ENCODE measurements at places on chromosomes 4 and X.
A peak's percentile ranks its signal among the peaks of the same experiment; 100 is the strongest.

DNA sequence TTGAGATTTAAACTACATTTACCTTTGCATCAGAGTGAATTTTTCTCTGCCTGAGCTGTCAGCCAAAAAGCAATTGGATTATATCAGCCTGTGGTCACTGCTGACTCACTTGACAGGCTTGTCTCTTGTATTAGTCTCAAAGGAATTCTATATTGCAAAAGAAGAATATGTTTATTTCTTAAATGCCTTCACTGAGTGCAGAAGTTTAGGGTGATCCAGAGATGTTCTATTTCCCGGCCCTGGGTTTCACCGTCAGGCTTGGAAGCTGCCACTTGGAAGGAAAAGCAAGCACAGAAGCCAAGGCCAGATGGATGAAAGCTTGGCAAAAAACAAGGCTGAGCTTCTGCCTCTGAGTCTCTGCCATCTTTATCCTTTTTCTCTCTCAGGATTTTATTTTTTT, 80.9 kb downstream of the FAM114A1 start:
- peak; percentile 64 for DNase-seq

DNA sequence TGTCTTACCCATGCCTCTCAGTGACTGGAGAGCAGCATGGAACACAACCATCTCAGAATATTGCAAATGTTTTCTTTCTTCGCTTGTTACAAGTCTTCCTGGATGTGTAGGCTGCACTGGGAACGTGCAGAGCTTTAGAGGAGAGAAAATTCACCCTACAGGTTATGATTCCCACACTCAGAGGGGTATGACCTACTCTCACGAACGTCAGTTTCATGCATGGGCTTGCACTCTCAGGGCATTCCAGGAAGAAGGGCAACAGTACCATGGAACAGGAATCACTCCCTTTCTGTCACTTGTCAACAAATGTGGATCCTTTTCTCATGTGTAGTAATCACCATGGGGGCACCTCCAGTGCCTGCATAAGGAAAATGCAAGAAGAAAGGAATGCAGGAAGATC, 75.8 kb downstream of the NBDY start:
- DNase-seq = no peak

GRCh38 chr4:2767705-2768074, 11.6 kb upstream of the TNIP2 start:
- no peak for DNase-seq

- DNase-seq = no peak
These were observed 67.9 kb downstream of the NHS start for GRCh38 chrX:17442898-17443297.

DNA sequence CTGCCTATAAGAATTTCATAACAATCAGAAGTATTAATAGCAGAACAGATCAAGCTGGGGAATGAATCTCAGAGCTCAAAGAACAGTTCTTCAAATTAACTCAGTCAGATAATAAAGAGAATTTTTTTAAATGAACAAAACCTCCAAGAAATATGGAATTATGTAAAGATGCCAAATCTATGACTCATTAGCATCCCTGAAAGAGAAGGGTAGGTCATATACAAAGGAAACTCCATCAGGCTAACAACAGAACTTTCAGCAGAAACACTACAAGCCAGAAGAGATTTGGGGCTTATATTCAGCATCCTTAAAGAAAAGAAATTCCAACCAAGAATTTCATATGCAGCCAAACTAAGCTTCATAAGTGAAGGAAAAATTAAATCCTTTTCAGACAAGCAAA, 28.6 kb downstream of the CBR4 start:
- DNase-seq = no peak

- DNase-seq = no peak
These were observed 7.0 kb downstream of the MTM1 start for GRCh38 chrX:150575419-150575814.

DNA sequence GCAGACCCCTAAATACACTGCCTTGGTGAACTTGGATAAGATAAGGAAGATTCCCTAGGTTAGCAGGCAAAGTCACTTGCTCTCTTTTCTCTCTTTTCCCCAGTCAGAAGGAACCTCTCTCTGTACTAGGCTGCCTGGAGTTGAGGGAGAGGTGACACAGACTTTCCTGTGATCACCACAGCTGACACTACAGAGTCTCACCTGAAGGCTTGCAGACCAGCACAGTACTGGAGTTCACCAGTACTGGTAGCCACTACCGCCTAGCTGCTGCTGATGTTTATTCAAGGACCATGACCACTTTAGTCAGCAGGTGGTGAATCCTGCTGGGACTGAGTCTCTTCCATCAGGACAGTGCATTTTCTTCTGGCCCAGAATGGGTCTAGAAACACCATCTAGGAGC, 63.3 kb downstream of the PTPN13 start:
- DNase-seq = no peak

- DNase-seq = no peak
These were observed 163.3 kb upstream of the SLC7A11 start for GRCh38 chr4:138405466-138405891.

GRCh38 chr4:40840985-40841571, 91.3 kb downstream of the NSUN7 start:
- DNase-seq = peak; percentile 36

DNA sequence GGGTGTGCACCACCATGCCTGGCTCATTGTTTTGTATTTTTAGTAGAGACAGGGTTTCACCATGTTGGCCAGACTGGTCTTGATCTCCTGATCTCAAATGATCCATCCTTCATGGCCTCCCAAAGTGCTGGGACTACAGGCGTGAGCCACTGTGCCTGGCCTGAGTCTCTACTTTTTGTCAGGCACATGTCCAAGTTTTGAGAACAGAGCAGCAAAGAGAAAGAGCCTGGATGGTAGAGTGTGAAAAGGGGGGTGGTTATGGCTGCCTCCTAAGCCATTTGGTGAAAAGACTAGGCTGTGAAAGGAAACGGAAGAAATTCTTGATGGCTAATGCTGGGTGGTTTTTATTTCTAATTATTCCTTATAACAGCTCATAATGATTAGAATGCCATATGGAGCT, 63.4 kb downstream of the GAB1 start:
- DNase-seq = no peak
